ENCODE measurements at places on chromosomes 6 and 20.

DNA sequence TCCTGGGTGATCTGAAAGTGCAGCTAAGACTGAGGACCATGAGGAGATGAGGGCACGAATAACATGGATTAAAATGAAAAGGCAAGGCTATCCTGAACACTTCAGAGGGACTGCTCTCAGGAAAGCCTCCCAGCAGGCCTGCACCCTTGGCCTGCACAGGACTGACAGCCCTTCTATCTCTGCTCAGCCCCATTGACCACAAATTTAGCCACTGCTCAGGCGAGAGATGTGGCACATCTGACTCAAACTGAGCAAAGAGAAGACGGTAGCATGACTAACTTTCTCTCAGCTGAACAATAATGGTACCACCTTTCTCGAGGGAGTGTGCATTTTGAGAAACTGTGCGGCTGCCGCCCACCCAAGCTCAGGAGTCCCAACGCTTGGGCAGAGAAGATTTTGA, 257.5 kb downstream of the ADGB start:
- DNase-seq = no peak

- no peak for DNase-seq
Measured at GRCh38 chr6:42249279-42249678, 31.6 kb upstream of the MRPS10 start.

- DNase-seq = no peak
Measured at GRCh38 chr20:363319-364078, 16.6 kb downstream of the NRSN2 start.

DNA sequence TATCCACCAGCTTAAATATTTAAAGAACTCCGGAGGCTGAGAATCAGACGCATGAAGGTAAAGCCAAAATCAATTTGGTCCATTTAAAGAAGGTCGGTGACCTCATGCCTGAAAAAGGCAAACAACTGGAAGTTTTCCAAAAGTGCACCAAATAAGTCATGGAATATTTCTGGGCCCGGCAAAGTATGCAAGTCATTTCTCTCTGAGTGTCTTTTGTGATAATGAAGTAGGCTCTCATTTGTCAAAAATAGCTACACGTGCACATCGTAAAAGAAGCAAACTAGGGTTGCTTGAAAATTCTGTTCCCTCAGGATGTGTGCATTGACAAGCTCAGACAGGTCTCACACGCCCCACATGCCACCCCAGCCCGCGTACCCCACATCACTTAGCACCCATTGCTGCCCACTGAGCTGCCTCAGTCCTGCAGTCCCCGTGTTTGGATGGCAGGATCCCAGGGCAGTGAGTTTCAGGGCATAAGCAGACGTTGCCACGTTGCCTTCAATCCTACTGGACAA, 20.5 kb upstream of the PYGB start:
- DNase-seq = no peak

DNA sequence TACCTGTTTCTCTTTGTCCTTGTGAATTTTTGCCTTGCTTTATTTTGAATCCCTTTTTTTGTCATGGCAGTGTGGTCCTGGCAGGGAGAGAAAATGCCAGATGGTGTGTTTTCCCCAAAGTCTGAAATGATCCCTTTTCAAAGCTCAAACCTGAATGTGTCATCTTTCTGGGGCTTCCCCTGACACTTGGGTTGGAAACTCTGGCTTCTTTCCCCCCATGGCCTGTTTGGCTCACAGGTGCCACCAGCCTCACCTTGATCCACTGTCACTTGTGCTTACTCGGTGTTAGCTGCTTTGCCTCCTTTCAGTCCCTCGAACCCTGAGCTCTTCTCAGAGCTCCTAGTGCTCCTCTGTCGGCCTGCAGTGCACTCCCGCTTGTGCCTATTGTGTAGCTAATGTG, 22.3 kb downstream of the MYBL2 start:
- no peak for DNase-seq

GRCh38 chr20:46914789-46915379, 20.2 kb downstream of the EYA2 start:
- DNase-seq = no peak

GRCh38 chr6:64256483-64256882, 620.9 kb downstream of the PHF3 start:
- DNase-seq = no peak

GRCh38 chr6:46711491-46711890, 23.7 kb downstream of the PLA2G7 start:
- DNase-seq = no peak

GRCh38 chr20:21719592-21720214, 14.2 kb downstream of the PAX1 start:
- no peak for DNase-seq

DNA sequence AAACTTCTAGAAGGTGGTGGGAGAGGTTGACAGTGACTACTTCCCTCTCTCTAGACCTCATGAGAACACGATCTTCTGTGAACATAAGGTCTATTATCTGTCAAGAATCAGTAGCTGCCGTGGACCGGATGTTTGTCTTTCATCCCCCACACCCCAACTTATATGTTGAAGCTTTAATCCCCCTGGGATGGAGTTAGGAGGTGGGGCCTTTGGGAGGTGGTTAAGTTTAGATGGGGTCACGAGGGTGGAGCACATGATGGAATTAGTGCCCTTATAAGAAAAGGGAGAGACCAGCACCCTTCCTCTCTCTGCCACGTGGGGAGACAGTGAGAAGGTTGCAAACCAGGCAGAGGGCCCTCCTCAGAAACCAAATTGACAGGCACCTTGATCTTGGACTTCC, 409.1 kb downstream of the QKI start:
- DNase-seq = no peak

DNA sequence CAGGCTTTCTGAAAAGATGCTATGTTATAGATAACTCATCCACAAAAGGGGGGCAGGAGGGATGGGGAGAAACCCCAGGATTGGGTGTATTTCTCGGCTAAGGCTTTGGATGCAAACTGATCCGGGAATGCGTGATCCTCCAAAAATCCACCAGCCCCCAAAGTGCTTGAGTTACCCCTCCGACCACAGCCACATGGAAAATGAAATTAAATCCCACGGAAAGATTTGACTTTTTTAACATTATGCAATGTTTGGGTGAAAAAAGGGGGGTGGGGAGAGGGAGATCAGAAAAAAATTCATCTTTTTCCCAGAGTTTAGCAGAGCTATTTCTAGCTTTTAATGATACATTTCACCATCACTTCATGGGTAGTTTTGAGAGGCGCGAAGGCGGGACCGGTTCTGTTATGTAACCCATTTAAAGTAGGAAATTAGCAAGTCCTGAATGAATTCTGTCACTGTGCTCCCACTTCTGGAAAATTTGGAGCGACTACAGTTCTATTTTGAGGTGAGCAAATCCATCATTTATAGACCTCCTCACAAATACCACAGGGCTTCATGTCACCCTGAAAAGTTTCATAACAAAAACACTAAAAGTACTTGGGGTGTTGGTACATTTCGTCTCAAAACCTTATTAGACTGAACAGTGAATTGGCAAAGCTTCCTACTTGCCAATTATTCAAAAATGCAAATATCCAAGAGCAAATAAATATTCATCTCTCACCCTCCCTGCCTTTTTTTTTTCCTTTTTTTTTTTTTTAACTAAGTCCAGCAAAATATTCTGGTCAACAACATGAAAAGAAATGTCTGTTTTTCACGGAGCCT, 51.9 kb upstream of the NFATC2 start:
- DNase-seq = no peak
